ENCODE measurements at places on chromosomes 2 and 18. TPM values are rescaled to one million over a fixed set of nuclear protein-coding genes. Genes with fewer than 3 reads are reported as not detected.

Gene FASTKD2
- 33.5 TPM for total RNA-seq

Gene CNDP1
- total RNA-seq = not detected

Gene NBAS
- total RNA-seq = 22.2 TPM

Gene SOX11
- total RNA-seq = not detected

Gene ALLC
- total RNA-seq = not detected

Gene VIT
- 34.0 TPM for total RNA-seq

Gene NCKAP1
- 124 TPM for total RNA-seq

Gene VPS4B
- 48.3 TPM for total RNA-seq

DNA sequence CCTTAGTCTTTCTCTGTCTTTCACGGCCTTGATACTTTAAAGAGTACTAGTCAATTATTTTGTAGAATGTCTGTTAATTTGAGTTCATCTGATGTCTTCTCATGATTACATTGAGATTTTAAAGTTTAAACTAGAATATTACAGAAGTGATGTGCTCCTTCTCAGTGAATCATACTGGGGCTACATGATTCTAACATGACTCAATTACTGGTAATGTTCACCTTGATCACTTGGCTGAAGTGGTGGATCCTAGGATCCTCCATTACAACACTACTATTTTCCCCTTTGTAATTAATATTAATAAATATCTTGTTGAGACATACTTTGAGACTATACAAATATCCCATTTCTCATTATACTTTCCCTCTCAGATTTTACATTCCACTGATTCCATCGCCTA is 148.5 kb downstream of the CAMKMT start:
- DNase-seq = peak; percentile 15

DNA sequence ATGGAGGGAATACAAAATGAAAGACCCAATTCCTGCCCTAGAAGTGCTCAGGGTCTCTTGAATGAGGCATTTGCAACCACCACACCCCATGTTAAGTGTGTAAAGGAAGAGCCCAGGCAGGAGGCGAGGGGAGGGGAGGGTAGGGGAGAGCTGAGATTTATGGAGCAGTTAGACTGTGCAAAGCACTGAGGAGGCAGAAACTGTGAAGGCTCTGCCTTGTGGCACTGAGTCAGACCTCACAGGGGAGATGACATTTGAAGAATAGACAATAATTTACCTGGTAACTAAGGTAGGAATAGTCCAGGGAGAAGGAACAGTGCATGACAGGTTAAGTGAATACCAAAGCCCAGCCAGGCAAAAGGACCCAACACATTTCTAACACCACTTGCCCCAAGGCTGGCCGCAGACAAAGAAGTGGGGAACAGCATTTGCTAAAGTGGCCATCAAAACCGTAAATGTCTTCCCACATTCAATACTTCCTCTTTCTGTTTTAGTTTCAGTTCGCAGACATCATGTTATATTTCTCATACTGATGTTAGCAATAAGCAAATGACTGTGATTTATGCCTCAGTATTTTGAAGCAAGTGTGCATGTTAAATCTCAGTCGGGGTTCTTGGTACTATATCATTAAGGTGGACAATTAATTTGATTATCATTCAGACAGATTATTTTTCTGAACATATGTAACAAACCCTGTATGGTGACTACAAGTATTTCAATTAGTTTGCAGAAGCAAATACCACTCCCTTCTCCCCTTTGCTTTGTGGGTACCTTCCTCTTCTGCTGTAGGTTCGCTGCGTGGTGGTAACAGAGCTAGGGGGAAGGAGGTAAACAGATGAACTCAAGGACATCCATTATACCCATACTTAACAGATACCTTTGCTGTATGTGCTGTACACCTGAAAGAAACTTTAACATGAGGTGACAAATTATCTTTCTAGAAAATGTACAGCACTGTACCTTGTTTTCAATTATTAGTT is 27.5 kb downstream of the CDH20 start:
- DNase-seq = no peak

- no peak for DNase-seq
Measured at GRCh38 chr18:79873449-79874110, 75.8 kb downstream of the KCNG2 start.

DNA sequence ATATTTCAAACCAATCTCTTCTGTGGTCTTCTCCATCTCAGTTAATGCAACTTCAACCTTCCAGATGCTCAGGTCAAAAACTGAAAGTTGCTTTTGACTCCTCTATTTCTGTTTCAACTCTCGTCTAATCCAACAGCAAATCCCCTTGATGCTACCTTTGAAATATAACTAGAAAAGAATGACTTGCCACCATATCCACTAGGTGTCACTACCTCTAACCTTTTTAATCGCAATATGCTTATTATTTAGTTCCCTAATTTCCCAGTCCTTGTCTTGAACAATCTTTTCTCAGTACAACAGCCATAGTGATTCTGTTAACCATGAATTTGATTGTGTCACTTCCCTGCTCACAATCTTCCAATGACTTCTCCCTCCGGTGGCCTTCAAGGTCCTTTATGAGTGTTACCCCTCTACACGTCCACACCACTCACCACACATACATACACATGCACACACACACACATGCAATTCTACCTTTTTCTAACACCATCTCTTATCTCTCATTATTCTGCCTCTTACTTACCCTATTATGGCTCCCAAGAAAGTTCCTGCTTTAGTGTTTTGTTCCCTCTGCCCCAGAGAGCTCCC is 245.5 kb upstream of the KCNJ3 start:
- peak; percentile 1 for DNase-seq

GRCh38 chr2:130261970-130262760 is 63.9 kb upstream of the TUBA3E start:
- DNase-seq = peak; percentile 71

DNA sequence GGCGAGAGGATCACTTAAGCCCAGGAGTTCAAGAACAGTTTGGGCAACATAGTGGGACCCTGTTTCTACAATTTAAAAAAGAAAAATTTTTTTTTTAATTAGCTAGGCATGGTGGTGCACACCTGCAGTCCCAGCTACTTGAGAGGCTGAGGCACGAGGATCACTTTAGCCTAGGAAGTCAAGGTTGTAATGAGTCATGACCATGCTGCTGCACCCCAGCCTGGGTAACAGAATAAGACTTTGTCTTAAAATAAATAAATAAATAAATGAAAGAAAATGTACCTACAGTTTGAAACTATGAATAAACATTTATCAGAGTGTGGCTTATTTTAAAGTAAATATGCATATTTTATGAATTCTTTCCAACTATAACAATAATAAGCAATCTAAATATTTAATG is 16.7 kb downstream of the PDE1A start:
- DNase-seq = no peak

GRCh38 chr2:241456546-241456945 is 51.8 kb downstream of the STK25 start:
- no peak for DNase-seq

GRCh38 chr18:22523481-22523880 is 105.8 kb upstream of the CTAGE1 start:
- no peak for DNase-seq

Data from M059J (cell line).